ENCODE measurements at places on chromosomes 12 and 14.

GRCh38 chr12:6951551-6952120 lies 480 bp downstream of the PTPN6 start:
- no peak for DNase-seq

GRCh38 chr14:100803226-100803625 lies 22.7 kb upstream of the MEG3 start:
- DNase-seq, result no peak

DNA sequence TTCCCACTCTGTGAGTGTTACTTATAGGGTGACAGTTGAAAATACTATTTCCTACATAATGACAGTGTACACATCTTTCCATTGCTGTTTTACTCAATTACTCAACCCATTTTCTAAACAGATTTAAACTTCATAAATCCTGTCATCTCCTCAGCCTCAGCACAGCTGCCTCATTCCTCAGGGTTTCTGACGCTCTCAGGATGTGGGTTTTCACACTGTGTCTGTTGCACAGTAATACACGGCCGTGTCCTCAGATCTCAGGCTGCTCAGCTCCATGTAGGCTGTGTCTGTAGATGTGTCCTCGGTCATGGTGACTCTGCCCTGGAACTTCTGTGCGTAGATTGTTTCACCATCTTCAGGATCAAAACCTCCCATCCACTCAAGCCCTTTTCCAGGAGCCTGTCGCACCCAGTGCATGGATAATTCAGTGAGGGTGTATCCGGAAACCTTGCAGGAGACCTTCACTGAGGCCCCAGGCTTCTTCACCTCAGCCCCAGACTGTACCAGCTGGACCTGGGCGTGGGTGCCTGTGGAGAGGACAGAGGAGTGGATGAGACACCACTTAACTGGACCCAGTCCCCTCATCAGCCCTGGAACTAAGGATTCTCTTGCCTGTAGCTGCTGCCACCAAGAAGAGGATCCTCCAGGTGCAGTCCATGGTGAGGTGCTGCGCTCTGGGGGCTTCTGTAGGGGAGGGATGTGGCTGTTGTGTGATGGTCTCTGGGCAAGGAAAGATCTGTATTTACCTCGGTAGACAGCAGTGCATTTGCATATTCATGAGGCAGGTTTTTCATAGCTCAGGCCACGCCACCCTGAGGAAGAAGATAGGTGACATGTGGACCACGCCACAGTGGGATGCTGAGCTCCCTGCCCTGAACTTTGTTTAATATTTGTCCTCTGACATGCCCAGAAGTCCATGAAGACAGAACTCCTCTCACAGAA lies 750.2 kb downstream of the TMEM121 start:
- no peak for DNase-seq

DNA sequence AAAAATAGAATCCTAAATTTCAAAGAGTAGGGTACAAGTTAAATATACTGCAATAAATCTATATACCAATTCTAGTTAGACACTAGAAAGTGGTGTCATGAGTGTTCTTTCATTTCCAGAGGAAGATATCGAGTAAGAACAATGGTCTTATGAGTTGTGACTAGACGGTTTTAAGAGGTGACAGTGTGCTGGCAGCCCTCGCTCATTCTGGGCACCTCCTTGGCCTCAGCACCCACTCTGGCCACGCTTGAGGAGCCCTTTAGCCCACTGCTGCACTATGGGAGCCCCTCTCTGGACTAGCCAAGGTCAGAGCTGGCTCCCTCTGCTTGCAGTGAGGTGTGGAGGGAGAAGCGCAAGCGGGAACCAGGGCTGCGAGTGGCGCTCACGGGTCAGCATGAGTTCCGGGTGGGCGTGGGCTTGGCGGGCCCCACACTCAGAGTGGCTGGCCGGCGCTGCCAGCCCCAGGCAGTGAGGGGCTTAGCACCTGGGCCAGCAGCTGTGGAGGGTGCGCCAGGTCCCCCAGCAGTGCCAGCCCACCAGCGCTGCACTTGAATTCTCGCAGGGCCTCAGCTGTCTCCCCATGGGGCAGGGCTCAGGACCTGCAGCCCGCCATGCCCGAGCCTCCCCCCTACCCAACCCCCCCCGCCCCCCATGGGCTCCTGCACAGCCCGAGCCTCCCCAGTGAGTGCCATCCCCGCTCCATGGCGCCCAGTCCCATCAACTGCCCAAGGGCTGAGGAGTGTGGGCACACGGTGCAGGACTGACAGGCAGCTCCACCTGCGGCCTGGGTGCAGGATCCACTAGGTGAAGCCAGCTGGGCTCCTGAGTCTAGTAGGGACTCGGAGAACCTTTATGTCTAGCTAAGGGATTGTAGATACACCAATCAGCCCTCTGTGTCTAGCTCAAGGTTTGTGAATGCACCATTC lies 18.7 kb downstream of the PRKD1 start:
- DNase-seq, result no peak

DNA sequence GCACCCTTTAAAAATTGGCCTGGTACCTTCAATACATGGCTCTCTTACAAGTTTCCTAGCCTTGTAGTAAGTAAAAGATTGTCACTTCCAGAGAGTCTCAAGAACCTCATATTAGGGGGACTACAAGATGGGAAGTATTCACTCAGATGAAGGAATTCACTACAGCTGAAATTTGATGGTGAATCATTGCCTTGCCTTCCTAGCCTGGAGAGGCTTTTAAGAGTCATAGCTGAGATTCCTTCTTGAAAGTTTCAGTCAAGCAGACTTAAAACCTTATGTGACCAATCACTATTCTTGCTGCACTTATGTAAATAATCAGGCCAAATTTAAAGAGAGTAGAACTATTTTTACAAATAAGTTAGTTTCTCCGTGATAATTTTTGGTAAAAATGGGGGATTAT lies 451.6 kb downstream of the TRHDE start:
- no peak for DNase-seq

DNA sequence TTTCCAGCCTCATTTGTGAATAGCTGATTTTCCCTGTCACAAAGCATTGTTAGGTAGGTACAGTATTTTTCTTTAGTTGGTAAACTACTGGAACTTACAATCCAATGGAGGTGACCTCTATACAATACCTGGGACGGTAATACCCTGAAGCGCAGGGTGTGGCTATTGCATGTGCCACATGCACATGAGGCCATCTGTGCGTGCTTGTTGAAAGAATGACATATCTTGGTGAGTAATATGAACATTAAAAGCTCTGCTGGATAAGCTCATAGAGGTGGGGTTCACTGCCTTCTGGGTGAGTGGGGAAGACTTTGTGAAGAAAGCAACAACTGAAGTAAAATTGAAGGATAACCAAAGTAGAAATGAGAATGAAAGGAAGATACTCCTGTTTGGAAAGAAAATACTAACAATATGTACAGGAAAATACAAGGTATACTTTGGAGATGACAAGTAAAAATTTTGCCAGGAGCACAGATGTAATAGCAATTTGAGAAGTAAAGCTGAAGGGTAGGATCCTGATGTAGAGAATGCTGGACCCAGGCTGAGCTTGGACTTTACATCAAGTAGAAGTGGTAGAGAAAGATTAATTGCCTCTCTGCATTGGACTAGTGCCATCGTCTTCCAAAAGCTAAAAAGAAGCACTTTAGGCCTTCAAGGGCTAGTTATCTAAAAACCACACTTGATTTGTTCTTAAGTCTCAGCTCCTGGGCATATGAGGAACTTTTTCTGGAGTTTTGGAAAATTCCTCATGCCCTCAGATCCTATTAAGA lies 97.1 kb downstream of the SLC38A6 start:
- DNase-seq, result no peak

DNA sequence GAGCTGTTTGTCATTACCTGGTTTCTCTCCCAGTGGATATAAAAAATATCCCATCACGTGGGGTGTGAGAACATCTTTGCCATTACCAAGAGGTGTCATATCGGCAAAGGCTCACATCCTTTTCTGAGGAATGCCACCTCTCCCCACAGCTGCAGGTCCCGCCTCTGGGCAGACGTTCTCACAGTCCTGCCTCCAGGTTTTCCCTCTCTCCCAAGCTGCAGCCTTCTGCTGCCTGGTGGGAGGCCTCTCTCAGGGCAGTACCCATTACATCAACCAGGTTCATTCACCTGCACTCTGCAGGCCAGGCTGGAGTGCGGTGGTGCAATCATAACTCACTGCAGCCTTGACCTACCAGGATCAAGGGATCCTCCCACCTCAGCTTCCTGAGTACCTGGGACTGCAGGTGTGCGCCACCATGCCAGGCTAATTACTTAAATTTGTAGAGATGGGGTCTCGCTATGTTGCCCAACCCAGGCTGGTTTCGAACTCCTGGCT lies 15.0 kb upstream of the TMEM119 start:
- no peak for DNase-seq

GRCh38 chr12:68392376-68392775 lies 60.2 kb upstream of the MDM1 start:
- no peak for DNase-seq

GRCh38 chr14:20857630-20858261 lies 33.4 kb upstream of the RNASE3 start:
- DNase-seq, result peak; percentile 3

- DNase-seq, result no peak
These were observed 40.8 kb downstream of the PRKCH start for GRCh38 chr14:61362072-61362750.

- no peak for DNase-seq
These were observed 1178.7 kb downstream of the AACS start for GRCh38 chr12:126243814-126244440.

- no peak for DNase-seq
These were observed 1231.7 kb upstream of the TMEM132C start for GRCh38 chr12:127035011-127035879.

GRCh38 chr14:23735394-23735793 lies 99.2 kb downstream of the DHRS2 start:
- DNase-seq, result no peak

DNA sequence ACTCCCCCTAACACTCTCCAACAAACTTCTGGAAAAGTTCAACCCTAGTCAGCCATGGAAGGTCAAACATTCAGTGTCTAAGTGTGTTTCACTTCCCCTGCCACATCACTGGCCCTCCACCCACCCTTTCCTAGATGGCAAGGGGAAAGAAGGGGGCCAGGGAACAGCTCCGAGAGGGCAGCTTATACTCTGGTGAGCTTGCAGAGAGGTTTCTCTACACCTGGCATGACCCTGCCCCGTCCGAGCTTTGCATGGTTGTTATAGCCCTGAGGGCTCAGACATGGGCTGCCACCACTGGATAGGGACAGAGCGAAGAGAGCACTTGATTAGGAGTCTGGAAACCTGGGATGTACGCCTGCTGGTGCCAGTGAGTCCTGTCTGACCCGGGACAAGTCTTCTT lies 4.0 kb downstream of the ACVRL1 start:
- DNase-seq, result no peak

- DNase-seq, result no peak
These were observed 421.9 kb upstream of the PRICKLE1 start for GRCh38 chr12:43011383-43011926.

DNA sequence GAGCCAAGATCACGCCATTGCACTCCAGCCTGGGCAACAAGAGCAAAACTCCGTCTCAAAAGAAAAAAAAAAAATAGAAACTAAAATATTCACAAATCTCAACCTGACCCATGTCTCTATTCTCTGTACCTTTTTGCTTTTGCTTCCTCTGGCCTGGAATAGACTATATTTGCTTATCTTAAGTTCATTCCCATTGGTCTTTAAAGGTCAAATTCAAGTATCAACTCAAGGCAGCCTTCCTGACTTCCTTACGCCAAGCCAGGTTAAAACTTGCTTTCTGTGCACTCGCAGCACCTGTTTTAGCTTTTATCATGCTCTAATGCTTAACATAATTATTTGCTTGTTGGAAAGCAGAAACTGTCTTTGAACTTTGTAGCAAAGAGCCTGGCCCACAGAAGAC lies 14.8 kb downstream of the PYM1 start:
- no peak for DNase-seq

- DNase-seq, result no peak
These were observed 195.8 kb upstream of the CAND1 start for GRCh38 chr12:67073336-67073735.

DNA sequence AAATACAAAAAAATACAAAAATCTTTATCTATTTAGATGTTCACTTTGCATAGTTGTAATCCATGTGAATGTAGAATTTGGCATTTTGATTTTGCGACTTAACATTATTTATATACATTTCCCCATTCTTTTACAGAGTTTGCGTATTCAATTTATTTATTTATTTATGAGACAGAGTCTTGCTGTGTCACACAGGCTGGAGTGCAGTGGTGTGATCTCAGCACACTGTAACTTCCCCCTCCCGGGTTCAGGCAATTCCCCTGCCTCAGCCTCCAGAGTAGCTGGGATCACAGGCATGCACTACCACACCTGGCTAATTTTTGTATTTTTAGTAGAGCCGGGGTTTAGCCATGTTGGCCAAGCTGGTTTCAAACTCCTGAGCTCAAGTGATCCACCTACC lies 25.3 kb upstream of the STRN3 start:
- DNase-seq, result no peak

DNA sequence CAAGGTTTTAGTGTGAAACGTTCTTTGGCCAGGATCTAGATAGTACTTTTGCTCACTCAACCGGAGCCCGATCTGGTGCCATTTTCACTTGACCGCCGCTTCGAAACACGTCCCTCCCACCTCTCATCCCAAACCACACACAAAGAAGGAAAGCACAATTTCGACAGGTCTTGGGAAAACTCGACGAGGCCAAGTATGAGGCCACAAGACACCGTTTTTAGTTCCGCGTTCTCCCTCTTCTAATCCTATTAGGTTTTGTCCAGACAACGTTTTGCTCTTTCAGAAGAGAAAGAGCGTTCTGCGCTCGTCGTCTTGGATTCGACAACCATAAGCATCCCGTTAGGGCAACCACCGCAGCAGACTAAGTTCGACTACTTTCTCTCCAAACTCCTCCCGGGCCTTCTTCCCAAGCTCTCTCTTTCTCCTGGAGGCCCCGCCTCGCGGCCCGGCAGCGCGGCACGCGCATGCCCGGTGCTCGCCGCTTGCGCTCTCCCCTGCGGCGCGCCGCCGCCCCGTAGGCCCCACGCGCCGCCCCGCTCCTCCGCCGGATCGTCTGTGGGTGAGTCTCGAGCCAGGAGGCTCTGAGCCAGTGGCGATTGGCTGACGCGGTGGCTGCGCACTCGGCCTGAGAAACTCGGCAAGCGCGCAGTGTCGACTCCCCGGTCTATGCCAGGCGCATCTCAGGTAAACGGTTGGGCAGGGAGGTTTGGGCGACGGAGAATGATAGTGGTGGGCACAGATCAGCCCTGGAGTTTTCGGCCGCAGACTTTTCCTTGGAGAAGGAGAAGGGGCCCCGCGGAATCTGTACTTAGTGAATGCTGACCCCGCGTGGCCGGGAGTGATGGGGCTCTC lies at the start of gene MIPOL1:
Gene MIPOL1 (plus strand): TSS at position 517 of the 852 bp plus-strand sequence. CDS start 49,952 bp downstream, outside the sequence.
- peak; percentile 76 for DNase-seq

DNA sequence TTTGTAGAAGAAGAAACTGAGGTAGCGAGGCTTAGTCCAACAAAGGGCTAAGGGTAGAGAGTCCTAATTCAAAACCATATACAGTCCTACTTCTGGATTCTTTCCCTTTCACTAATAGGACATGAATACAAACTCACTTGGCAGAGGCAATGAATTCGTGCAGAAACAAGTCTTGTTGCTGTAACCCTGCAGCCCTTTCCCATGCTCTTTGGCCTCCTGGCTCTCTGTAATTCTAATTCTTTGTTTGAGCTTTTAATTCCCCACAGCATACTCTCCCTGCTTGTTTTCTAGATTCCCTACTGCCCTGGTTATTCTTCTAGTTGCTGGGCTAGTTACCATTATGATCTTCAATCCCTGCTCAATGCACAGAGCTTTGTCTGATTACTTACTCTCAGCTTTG lies 381.4 kb downstream of the ETNK1 start:
- no peak for DNase-seq

- DNase-seq, result no peak
These were observed 241.8 kb downstream of the ALG10 start for GRCh38 chr12:34264110-34264509.

GRCh38 chr12:87801860-87802720 lies 227.1 kb downstream of the C12orf50 start:
- no peak for DNase-seq

Measured in DMS153 (cell line).